RPMI8226 (cell line): ENCODE measurements at places on chromosomes 5 and 9.

- DNase-seq: no peak
Observed at GRCh38 chr9:130480673-130481072, 35.9 kb downstream of the ASS1 start.

DNA sequence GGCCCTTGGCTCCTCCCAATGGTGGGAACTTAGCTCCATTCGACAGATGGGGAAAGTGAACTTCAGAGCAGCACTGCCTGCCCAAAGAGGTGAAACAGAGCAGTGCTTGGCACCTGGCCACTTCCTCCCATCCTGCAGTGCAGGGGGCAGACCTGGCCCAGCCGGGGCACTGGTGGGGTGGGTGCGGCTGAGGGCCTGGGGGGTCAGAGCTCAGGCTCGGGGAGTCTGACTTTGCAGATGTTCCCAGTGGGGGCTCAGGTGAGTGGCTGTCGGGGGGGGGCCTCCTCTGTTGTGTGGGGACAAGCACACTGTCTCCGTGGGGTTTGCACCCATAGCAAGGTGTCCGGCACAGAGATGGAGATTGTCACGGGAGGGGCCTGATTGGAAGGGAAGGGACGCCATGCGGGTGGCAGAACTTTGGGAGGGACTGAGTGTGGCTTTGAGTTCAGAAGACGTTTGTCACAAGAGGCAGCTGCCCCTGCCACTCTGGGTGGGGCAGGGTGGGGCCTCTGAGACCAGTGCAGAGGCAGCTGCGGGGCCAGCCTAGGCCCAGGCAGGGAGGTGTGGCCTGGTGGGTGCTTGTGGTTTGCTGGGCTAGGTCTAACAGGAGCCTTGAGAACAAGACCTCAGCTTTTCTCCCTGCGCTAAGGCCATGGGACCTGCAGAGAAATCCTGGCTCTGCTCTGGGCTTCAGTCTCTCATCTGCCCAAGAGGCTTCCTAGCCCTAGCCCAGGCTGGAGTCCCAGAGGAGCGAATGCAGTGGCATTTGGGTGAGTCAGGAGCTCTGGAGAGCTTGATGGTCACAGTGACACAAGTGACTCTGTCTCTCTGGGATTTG lies 2.5 kb downstream of the MYMK start:
- DNase-seq: peak; percentile 91

GRCh38 chr5:65986050-65986451 lies 59.7 kb downstream of the ERBIN start:
- DNase-seq: no peak

DNA sequence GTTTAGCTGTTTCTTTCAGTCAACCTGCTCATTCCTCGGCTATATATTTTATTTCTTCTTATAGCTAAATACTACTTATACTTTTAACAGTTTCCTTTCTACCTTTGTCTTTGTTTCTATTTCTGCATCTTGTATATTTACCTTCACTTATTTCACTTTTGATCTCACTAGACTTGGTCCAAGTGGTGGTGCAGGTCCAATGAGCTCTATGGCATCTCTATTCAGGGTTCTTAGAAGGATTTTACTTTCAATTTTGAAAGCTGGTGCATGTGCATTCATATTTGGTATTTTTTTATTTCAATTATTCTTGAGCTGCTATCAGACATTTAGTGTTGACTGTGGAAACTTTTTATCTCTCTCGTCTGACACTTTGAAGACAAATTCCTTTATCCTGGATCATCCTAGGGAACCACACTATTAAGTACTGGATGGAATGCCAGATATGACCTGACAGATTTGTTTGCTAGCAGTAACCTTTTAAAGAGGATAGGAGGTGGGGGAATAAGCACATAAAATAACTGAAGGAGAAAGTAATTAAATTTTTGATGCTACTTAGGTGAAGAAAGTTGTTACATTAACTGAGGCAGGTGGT lies 123.1 kb upstream of the PJA2 start:
- DNase-seq: no peak

GRCh38 chr5:167576126-167576525 lies 715.3 kb upstream of the WWC1 start:
- DNase-seq: no peak

- peak; percentile 73 for DNase-seq
Observed at GRCh38 chr9:98867429-98868168, 60.1 kb downstream of the GALNT12 start.

GRCh38 chr9:5392285-5392684 lies 45.4 kb downstream of the PLGRKT start:
- no peak for DNase-seq

GRCh38 chr5:173318330-173318729 lies 9.9 kb downstream of the STC2 start:
- no peak for DNase-seq

DNA sequence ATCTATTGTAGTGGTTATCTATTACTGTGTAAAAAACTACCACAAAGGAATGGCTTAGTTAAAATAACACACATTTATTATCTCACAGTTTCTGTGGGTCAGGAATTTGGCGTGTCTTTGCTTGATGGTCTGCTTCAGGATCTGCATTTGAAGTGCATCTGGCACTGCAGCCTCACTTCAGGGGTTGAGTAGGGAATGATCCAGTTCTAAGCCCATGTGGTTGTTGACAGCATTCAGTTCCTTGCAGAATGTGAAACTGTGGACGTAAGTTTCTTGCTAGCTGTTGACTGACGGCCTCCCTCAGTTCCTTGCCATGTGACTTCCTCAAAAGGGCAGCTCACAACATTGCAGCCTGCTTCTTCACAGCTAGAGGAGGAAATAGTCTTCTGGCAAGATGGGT lies 2.1 kb upstream of the OGN start:
- DNase-seq: peak; percentile 53

DNA sequence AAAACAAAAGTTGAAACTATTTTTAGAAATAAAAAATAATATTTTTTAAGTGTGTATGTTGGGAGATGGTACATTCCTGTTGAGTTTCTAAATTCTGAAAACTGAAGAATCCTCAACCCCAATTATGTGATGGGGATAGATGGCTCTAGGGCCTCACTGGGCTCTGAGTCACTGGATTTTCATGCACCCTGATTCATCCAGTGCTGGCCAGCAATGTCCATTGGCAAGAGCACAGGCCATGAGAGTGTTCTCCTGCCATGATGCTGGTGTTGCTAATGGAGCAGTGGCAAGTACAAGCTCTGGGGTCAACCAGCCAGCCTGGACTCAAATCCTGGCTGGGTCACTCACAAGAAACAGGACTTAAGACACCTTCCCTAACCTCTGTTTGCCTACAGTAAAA lies 23.3 kb downstream of the SMIM23 start:
- no peak for DNase-seq

GRCh38 chr9:136571531-136571930 lies 25.7 kb upstream of the NOTCH1 start:
- no peak for DNase-seq

- DNase-seq: no peak
Observed at GRCh38 chr9:71329873-71330272, 208.5 kb upstream of the TRPM3 start.

DNA sequence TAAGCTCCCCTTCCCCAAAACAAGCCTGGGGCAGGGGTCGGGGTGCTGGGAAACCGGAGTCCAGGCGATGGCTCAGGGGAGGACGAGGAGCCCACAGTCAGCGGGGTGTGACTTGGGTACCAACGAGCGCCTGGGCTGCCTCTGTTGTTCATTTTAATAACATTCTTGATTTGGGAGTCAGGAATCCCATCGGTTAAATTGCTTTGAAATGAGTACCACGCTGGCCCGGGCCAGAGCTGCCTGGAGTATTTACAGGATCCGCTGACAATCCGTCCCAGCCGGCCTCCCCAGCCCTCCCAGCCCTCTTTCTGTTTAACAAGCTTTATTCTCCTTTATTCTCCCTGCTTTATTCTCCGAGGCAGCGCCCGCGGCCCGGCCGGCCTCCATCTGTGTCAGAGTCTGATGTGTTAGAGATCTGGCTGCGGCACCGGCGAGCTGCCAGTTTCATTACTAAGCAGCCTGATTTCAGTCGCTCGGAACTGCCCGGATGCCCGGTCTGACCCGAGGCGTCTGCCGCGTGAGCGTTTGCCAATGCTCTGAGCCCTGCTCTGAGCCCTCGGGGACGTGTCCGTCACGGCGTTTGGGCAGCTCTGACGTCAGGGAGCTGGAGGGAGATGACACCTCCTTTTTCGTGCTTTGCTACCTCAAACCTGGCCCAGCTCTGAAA lies 16.5 kb upstream of the QRFP start:
- DNase-seq: peak; percentile 65

GRCh38 chr5:25544652-25545249 lies 900.0 kb upstream of the CDH10 start:
- DNase-seq: peak; percentile 33

GRCh38 chr5:68543212-68543611 lies 327.7 kb downstream of the PIK3R1 start:
- DNase-seq: no peak

DNA sequence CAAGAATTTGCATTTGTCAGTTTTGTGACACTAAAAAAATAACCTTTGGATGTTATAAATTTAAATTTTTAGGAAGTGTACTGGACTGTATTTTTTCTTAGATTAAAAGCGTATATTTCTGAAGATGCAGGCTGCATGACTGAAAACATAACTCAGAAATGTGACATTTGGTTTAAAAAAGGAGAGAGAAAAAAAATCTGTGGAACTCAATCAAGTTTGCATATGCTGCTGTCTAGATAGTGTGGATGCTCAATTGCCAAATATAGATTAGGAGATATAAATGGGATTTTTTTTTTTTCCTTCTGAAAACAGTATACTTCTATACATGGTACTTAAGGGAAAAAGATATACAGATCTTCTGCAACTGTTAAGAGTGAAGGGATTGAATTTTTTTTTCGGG lies 402.3 kb downstream of the TAF11L14 start:
- DNase-seq: no peak

DNA sequence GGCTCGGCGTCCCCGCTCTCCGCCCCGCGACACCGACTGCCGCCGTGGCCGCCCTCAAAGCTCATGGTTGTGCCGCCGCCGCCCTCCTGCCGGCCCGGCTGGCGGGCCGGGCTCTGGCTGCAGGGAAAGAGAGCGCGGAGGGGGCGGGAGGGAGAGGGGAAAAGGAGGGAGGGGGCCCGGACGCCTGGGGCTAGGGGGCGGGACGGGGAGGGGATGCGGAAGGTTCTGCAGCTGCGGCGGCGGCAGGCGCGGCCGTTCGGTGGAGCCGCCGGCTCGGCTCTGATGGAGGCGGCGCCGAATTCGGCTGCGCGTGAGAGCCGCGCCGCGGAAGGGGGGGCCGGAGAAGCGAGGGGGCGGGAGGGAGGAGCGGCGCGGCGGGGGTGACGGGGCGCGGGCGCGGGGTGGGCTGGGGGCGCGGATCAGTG lies at the start of gene MARCHF11:
Gene MARCHF11 (minus strand): TSS at position 281 of the 425 bp plus-strand sequence. CDS start 216 bp downstream, at position 65.
- no peak for DNase-seq

DNA sequence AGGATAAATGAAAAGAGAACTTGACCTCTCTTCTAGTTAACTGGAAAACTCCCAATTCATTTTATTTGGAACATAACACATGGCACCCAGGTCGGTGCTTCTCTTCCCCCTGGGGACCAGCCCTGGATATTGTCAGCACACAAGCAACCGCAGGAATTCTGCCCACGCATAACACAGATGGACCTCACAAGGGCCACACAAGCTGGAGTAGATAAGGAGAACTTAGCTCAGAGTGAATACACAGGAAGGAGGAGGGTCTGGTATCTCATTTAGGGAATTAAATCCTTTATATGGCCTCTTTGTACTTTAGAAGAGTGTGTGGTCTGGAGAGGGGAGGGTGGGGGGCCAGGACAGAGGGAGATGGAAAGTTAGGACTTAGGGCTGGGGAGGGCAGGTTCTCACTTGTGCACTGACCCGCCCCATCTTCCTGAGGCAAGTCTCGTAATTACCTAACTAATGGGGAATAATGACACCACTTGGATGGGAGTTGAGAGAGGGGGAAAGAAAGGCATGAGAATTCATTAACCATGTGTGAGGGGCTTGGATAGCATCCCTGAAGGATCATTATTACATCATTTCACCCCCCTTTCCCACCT lies 341.2 kb upstream of the WWC1 start:
- no peak for DNase-seq

DNA sequence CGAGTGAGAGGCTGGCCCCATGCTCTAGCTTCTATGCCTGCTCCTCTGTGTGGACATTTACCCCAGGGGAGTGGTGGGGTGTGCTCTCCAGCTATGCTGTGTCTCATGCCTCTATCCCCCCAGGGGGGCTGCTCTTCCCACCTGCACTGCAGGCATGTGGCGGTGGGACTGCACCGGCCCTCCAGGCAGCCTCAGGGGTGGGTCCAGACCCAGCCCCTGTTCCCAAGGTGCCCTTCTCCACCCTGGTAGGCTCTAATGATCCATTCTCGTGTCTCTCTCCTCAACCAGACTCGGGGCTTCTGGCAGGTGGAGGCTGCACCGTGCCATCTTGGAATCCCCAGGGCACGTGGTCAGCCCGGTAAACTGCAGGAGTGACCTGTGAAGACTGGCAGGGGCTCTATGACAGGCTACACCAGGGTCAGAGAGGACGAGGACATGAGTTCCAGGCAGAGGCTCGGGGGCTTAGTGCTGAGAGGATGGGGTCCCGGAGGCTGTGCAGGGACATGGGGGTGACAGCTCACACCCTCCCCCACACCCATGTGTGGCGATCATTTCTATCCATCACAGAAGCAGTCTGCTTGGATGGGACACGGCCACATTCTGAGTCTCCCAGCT lies 22.7 kb upstream of the COL5A1 start:
- no peak for DNase-seq

- DNase-seq: no peak
Observed at GRCh38 chr9:116724123-116724522, 37.0 kb downstream of the TRIM32 start.

DNA sequence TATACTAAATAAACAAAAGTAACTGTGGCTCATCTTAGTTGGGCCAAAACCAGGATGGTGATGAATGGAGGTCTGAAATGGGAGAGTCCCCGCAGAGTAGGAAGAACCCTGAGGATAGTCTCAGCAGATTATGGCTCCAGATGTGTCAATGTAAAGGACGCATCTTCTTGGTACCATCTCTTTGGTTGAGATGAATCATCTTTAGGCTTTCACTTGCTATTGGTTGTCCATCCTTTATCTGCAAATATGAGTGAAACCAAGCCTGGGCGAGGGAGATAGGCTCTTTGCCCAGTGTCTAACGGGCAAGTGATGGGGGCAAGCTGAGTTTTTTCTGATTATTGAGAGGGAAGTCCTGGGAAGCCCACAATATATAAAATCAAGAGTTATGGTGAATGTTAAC lies 19.4 kb upstream of the LCP2 start:
- DNase-seq: no peak

DNA sequence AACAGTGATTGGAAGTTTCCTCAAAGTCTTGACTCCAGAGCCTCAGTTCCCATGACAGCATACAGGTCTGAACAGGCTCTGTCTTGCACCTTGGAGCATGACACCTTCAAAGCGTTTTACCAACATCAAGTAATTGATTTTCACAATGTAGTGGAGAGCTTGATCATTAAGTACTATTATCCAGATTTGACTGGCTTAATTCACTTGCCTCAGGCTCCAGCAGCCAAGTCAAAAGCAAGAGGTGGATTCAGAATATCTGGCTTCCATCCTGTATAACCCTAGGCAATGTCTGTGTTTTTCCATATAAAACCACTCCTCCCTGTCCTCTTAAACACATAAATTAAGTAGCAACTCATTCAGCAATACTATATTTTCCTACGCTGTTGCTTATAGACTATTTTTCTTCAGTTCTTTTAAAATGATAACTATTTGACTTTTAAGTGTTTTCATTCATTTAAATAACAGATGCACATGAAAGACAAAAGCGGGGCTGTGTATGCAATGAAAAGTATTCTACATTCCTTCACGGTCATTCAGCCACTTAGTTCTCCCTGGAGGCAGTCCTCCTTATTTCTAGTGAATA lies 150.8 kb upstream of the RANBP3L start:
- no peak for DNase-seq
